ENCODE measurements at places on chromosomes 4 and X. TPM values are rescaled to one million over a fixed set of nuclear protein-coding genes. Genes with fewer than 3 reads are reported as not detected.

RHOH gene
- total RNA-seq: 0.22 TPM

PCDH11X gene
- total RNA-seq: not detected

AMTN gene
- not detected for total RNA-seq

PARM1 gene
- not detected for total RNA-seq

AR gene
- total RNA-seq: 1.2 TPM

RNF150 gene
- under 0.01 TPM for total RNA-seq

MND1 gene
- total RNA-seq: 2.8 TPM

CXCR3 gene
- total RNA-seq: not detected

RIPPLY1 gene
- not detected for total RNA-seq

TBC1D19 gene
- 5.2 TPM for total RNA-seq

KLHL13 gene
- 1.7 TPM for total RNA-seq

HSD17B13 gene
- total RNA-seq: under 0.01 TPM

ZFP92 gene
- 0.22 TPM for total RNA-seq

CTAG2 gene
- not detected for total RNA-seq

HCCS gene
- total RNA-seq: 15.5 TPM

SLC25A43 gene
- total RNA-seq: 9.8 TPM

SPOCK3 gene
- total RNA-seq: not detected
